Mucosa of gallbladder (tissue), 1 donor: ENCODE measurements at places on chromosomes 7 and 10. TPM values are rescaled to one million over a fixed set of nuclear protein-coding genes. Genes with fewer than 3 reads are reported as not detected.

- DNase-seq = no peak
Measured at GRCh38 chr10:43775384-43775783, 126.7 kb upstream of the ZNF32 start.

DNA sequence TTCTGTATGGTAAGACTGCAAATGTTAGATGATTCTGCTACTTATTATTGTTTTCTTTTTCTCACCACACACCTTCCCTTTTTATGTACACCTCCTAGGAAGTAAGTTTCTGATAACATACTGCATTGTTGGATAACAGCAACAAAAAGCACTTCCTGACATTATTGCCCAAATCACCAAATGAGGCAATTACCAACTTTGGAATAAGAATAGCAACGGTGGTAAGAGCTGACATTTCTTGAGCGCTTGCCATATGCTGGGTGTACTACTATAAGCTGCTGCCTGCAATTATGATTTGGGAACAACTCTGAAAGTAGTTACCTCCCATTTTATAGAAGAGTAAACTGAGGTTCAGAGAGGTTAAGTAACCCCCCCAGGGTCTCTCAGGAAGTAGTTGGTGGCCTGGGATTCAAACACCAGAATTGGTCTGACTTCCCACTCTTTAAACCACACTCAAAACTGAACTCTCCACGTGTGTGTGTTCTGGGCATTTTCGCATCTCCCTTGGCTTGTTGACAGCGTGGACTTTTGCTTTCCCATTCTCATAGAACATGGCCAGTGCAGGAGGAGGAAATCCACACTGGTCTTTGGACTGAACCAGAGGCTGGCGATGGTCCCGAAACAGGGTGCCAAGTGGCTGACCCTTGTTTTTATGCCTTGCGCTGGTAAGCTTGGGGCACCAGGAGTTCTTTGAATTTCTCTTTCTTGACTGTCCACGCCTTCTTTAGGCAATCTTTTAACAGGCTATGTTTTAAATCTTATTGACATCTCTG, 71.4 kb downstream of the TCF7L2 start:
- peak; percentile 74 for DNase-seq

DNA sequence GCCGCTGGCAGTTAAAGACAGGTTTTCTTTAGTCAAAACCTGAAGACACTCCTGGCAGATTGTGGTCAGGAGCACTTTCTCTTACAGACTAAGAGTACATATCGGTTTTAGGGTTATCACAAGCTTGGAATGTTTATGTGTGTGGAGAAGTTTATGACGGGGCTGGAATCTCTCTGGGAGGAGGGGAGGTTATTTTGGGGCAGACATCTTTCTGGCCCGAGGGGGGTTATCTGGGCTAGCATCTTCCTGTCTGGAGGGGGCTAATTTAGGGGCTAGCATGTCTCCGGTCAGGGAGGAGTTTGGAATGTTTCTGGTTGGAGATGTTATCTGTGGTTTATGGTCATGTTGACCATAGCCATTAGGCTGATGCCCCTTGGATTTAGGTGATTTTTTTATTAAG, 141.2 kb upstream of the KIF5B start:
- no peak for DNase-seq

- DNase-seq = no peak
Measured at GRCh38 chr7:49371771-49372170, 401.7 kb upstream of the VWC2 start.

DNA sequence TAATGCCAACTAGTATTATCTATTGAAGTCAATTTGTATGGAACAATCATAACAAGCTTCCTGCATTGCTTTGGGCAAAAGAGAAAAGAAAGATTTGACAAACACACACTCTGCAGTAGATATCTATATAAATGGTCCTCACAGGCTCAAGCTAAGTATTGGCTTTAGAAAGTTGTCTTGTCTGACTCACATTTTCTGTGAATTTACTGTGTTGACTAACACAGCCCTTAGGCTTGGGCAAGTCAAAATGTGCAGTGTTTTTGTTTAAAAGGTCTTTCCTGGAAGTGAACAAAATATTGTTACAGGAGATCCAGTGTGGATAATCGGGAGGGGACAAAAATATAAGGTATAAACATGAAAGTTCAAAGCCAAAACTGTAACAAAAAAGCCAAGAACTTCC, 194.4 kb downstream of the RELN start:
- DNase-seq = no peak

- DNase-seq = peak; percentile 81
Measured at GRCh38 chr10:34768261-34768971, 46.7 kb downstream of the PARD3 start.

- no peak for DNase-seq
Measured at GRCh38 chr7:104723001-104723400, 291.0 kb upstream of the KMT2E start.

DNA sequence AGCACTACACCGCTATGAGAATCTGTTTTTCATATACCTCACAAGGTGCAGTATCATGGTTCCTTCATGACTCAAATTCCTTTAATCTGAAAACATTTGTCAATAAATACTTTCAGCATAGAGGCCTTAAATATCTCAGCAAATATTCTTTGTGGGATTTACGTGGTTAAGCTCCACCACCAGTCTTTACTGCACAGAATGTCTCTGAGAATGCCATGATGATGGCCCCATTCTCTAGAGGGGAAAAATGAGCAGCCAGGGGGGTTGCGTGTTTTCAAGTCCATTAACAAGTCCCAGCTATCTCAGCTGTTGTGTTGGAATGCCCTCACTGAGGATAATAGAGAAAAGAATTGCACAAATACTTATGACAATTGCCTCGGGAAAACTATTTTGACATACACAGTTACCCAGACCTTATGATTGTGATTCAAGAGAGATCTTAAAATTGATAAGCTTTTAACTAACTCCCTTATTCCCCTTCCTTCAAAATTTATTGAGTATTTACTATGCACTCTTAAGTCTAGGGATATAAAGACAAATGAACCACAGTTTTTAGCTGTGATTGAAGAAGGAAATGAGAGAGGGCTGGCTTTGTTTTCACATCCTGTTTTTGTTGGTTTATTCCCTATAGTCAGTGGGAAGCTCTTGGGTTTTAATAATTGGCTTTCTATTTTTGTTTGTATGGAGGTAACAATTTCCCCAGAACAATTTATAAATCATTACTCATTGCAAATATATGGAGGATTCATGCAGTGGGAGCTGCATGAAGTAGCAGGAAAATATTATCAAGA, 176.5 kb upstream of the VWC2 start:
- no peak for DNase-seq

Gene CCDC6
- total RNA-seq = 57.6 TPM

Gene SPDYE16
- not detected for total RNA-seq

Gene ZNF503
- 15.9 TPM for total RNA-seq
